Stimulated activated CD8-positive, alpha-beta memory T cell treated with anti-CD3 and anti-CD28 coated beads, Interleukin-2, amount 100 ng/mL, for 1 hour (primary cell): ENCODE measurements at places on chromosomes 7 and 10.

DNA sequence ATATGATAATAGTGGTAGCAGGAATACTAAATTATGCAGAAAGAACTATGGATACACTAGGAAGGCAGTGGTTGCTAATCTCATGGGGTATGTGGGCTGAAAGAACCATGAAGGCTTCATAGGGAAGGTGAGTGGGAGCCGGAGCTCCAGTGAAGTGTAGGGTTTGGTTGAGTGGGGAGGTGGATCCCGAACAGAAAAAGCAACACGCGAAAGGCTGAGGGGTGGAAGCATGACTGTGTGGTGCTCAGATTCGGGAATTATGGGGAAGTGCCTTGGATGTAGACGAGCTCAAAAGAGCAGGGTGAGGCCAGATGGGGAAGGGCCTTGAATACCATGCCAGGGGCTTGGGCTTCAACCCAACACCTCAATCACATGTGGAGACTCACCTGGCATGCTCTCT, 715.1 kb downstream of the TYW1 start:
- DNase-seq, result no peak

DNA sequence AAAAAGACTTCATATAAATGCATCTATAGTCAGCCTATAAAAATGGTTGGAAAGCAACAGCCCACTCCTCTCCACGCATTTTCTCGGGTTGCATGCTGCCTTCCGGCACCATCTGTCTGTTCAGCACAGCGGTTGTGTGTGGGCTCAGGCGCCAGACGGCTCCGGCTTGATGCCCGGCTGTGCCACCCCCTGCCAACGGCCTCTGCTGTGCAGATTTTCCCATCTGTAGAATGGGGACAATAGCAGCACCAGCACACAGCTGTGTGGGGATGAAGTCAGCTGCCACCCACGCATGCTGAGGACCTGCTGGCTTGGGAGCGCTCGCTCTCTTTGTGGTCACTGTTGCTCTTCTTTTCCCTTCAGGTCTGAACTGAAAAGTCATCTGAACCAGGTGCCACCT, 19.5 kb downstream of the PRKAG2 start:
- DNase-seq, result no peak

DNA sequence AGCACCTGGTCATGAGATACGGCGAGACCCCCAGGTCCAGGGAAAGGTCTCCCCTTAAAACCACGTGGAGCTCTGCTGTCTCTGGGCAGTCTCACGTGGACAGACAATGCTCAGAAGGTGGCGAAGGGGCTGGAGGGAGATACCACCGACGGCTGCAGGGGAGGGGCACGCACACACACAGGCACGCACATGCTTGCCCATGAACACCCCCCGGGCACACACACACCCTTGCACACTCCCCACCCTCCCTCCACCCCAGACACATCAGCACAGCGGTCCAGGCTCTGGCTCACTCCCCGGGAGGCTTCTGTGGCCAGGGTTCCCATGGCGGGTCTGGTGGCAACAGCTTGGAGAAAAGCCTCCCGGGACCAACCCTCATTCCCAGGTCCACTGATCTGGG, 52.4 kb upstream of the TNRC18 start:
- DNase-seq, result no peak

GRCh38 chr10:50439806-50440205, 183.9 kb downstream of the SGMS1 start:
- DNase-seq, result no peak

- DNase-seq, result no peak
Measured at GRCh38 chr10:123870260-123870659, 21.3 kb downstream of the CPXM2 start.

DNA sequence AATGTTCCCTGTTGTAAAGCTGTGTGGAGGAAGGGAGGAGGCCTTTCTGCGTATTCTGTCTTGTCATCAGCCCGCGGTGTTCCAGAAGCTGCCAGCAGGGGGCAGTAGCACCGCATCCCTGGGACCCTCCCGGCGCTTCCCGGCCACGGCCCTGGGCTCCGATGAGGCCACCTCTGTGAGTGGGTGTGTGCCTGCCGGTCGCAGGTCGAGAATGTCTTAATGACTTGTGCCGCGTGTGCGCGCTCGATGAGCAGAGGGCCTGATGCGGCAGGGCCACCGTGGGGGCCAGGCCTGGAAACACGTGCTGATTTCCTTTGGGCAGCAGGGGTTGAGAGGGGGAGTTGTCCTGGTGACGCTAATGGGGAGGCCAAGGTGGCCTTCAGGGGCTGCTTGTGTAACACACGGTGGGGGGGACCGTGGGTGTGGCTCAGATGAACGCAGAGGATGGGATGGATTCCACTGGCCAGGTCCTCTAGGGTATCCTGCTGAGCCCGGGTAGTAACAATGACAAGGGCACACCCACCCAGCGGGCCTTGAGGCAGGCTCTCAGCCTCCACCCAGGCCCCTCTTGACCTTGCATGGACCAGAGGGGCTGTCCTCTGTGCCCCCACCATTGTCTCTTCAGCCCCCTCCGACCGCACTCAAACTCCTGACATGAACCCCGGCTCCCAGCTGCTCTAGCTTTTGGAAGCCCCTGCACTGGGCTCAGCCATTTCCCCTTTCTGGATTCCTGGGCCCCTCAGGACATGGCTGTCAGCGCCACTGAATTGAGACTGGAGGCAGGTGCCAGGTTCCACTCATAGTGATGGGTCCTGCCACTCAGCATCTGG, 135.9 kb upstream of the PODXL start:
- DNase-seq, result no peak

GRCh38 chr7:72337390-72338167, 74.6 kb downstream of the CALN1 start:
- no peak for DNase-seq

DNA sequence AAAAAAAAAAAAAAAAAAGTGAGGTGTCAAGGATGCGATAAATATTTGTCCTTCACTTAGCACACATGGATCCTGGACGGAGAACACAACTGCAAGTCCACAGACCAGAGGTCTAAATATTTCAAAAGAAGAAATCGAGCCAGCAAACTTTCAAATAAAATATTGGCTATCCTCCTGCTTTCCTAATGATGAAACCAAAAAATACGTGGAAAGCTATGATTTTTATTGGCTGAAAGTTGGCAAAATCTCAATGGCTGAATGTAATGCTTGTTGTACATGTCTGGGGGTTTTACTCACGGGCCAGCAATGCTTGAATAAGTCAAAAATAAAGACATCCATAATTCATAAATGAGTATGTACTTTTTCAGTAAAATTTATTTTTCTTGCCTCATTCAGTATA, 19.0 kb upstream of the MGMT start:
- no peak for DNase-seq

DNA sequence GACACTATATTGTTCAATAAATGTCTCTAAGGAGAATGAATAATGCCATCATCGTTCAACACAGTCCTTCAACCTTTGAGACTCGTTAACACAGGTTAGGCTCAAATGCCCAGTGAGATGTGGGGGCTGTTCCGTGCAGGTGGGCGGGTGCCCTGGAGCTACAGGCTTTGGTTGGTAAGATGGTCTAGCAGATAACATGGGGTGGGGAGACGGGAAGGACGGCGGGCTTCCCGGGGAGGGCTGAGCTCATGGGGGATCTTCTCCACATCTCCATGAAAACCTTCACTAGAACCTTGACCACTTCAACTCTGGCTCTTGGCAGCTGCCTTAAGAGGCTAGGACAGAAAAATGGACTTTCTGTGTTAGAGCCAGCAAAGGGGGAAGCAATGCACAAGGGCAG, 134.1 kb upstream of the TCERG1L start:
- DNase-seq, result no peak

GRCh38 chr7:155685070-155685790, 40.8 kb downstream of the RBM33 start:
- no peak for DNase-seq

GRCh38 chr10:116756277-116756676, 13.9 kb upstream of the HSPA12A start:
- DNase-seq, result no peak

DNA sequence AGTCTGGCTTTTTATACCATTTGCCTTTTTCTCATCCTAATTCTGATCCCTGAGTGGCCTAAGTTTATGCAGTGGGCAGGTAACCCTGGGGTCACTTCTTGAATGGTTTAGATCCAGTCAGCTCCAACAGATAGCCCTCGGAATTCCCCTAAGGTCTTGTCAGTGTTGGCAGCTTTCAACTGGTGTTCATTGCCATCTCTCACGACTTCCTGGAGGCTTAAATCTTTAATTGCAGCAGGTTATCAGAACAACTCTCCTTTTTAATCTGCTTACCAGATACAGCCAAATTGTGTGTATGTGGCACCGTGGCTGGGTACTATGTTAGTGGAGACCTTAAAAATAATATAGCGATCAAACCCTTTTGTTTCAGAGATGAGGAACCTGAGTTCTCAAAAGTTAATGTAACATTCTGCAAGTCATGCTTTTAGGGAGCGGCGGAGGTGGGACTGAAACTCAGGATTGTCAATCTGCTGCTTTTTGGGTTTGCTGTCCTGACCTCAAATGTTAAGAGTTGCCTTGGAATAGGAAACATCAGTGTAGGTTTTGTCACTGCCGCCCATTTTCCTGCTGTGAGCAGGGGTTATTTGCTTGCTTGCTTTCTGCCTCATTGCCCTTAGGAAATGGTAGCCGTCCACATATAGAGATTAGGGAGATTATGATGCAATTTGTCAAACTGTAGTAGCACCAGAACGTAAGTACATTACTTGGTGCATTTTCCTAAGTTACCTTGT, 818 bp downstream of the DLD start:
- DNase-seq, result no peak

DNA sequence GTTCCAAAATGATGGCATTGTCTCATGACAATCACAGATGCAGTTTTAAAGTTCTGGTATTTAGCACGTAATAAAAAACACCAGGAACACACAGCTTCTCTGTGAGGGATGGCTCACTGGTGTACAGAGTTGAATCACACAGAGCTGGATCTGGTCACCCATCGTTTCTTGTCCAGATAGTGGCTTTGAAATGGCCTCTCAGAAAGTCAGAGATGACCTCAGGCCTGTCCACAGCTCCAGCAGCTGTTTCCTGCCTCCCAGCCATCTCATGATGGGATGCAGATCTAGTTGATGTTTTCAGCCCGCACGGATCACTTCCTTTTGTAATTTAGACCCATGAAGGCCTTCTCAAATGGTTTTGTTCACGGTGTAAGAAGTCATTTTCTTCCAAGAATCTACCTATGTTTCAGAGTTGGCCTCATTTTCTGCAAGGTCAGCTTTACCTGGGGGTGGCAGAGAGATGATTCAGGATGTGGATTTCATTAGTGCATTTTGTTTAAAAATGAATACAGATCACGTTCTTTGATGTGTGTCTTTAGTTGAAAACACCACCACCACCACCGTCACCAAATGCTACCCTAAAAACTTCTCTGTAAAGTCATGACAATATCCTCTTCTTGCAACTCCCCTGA, 166.2 kb downstream of the SNX10 start:
- DNase-seq, result no peak

GRCh38 chr10:104309980-104310978, 28.0 kb downstream of the ITPRIP start:
- DNase-seq, result no peak

GRCh38 chr7:89357121-89357520, 561.6 kb upstream of the TEX47 start:
- DNase-seq, result no peak

- DNase-seq, result no peak
Measured at GRCh38 chr7:2420216-2420933, 17.0 kb downstream of the CHST12 start.

DNA sequence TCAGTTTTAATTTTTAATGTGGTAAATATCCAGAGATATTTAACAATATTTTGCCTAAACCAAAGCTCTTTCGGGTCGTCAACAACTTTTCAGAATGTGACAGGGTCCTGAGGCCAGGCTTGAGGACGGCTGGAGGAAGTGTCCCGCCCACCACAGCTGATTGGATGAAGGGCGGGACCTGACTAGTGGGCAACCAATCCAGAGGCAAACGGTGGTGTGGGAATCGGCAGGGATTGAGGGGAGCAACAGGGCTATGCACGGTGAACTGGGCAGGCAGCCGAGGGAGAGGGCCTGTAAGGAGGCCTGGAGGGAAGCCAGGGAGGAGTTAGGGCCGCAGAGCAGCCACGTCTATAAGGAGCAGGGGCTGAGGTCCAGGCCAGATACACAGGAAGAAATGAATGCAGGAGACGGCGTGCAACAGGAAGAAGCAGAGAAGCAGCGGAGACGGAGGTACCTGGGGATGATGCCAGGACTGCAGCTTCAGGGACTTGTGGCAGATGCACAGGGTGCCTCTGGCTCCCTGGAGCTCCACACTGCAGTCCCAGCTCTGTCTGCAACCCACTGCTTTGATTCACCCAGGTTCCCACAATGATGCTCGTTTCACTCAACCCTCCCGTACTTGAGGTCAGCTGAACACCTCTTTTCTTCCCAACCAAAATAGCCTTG, 46.1 kb upstream of the ZMIZ1 start:
- DNase-seq, result no peak
